ENCODE measurements at places on chromosomes 3 and 15.

GRCh38 chr3:183082355-183082915, 16.9 kb downstream of the MCCC1 start:
- DNase-seq, result no peak

GRCh38 chr3:100603469-100603868, 5.9 kb upstream of the ADGRG7 start:
- DNase-seq, result no peak

DNA sequence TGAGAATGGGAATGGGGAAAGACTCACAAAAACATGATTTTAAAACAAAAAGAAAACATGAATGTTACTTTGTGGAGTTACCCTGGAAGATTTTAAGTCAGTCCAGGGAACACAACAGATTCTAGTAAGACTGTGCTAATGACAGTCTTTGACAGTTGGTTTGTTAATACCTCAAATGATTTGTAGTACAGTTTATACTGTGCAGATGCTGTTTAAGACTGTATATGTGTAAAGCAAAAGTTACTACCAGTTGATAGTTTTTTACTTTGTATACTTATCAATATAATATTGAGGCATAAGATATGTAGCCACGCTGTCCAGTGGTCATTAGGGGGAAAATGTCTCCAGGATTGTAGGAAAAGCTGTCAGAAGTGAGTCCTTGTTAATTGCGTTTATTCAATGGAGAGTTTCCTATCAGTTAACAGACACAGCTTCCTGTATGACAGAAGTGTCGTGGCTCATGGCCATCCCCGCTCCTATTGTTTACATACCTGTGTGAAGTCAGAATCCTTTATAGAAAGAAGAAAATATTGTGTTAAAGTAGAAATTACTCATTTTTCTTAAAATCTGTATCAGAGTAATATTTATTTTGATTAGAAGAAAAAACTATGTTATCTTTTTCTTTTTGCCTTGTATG, 36.0 kb downstream of the NKIRAS1 start:
- no peak for DNase-seq

- DNase-seq, result no peak
Observed at GRCh38 chr15:51844747-51845426, 15.4 kb downstream of the TMOD3 start.

GRCh38 chr3:109275702-109276293, 40.5 kb downstream of the DPPA2 start:
- DNase-seq, result no peak

GRCh38 chr15:74297887-74298286, 61.8 kb downstream of the CCDC33 start:
- DNase-seq, result no peak

- DNase-seq, result no peak
Observed at GRCh38 chr3:150267288-150267687, 140.8 kb upstream of the TSC22D2 start.

DNA sequence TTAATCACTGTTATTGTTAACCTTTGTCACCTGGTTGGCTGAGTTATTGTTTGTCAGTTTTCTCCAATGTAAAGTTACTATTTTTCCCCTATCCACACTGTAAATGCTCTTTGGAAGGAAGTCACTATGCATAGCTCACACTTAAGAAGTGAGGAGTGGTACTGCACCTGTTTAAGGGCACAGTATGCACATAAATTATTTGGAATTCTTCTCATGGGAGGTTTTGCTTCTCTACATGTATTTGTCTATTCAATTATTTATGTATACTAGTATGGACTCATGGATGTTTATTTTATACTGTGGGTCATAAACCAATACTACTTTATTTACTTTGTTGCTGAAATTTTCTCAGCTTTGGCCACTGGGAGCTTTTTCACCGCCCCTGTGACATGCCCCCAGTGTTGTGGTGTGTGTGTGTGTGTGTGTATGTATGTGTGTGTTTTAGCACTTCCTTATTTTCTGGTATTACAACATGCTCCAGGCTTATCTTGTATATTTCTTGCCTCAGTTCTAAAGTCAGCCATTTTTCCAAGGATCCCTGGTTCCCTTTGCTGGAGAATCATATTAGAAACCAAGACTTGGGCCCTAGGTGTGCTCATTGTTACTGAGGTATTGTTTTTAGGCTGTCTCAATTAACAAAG, 290.5 kb downstream of the KBTBD8 start:
- no peak for DNase-seq

- no peak for DNase-seq
Observed at GRCh38 chr3:16227566-16227965, 37.2 kb downstream of the DPH3 start.

GRCh38 chr3:57655727-57656126, 37.1 kb downstream of the DENND6A start:
- DNase-seq, result no peak

GRCh38 chr3:45224824-45225464, 1.1 kb downstream of the TMEM158 start:
- DNase-seq, result no peak

GRCh38 chr15:100311154-100311625, 30.6 kb downstream of the ADAMTS17 start:
- no peak for DNase-seq
